Stomach (tissue), 19 donors: ENCODE measurements at places on chromosomes 6 and 20. TPM values are rescaled to one million over a fixed set of nuclear protein-coding genes. Genes with fewer than 3 reads are reported as not detected.

The THBS2 gene
- total RNA-seq, result 23.5 TPM

The MICAL1 gene
- total RNA-seq, result 112 TPM

DNA sequence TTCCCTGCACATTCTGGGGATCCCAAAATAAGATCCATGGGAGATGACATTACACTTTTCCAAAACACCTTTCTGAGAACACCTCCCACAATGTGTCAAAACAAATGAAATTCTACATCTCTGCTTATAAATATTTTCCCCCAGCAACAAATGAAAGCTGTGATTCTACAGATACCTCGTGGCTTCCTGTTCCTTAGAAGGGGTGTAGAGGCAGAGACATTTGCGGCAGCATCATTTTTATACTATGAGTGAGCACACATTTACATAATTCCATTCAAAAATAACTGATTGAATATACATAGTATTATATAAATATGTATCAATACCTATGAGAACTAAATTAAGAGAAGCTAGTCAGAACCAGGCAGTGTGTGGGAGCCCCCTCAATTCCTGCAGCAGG lies 213.9 kb upstream of the JARID2 start:
- no peak for DNase-seq

The CAGE1 gene
- not detected for total RNA-seq

DNA sequence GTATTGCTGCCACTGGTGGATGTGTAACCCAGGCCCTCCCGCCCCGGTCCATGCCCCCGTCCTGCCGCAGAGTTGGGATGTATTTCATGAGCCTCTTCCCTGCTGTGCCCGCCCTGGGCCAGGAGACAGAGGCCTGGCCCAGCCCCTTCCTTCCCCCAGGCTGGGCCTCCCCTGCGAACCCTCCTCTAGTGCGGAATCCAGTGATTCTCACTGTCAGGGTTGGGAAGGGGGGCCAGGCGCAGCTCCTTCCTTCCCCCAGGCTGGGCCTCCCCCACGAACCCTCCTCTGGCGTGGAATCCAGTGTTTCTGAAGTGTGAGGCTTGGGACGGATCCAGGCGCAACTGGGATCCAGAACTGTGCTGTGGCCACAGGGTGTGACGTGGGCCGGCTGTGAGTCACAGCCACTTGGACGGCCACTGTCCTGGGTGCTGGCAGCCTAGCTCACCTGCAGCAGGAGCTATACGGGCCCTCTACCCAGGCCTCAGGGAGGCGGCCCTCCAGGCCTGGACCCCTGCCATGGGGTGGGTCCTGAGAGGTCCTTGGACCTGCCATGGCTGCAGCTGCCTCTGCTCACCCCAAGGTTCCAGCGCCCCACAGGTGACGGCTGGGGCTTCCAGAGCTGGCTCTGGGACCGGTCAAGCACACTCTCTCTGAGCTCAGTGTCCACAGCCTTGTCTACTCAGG lies 28.3 kb downstream of the COL20A1 start:
- DNase-seq, result peak; percentile 77

- no peak for DNase-seq
Measured at GRCh38 chr6:135858931-135859330, 7.4 kb downstream of the PDE7B start.

The GLP1R gene
- total RNA-seq, result 9.0 TPM

DNA sequence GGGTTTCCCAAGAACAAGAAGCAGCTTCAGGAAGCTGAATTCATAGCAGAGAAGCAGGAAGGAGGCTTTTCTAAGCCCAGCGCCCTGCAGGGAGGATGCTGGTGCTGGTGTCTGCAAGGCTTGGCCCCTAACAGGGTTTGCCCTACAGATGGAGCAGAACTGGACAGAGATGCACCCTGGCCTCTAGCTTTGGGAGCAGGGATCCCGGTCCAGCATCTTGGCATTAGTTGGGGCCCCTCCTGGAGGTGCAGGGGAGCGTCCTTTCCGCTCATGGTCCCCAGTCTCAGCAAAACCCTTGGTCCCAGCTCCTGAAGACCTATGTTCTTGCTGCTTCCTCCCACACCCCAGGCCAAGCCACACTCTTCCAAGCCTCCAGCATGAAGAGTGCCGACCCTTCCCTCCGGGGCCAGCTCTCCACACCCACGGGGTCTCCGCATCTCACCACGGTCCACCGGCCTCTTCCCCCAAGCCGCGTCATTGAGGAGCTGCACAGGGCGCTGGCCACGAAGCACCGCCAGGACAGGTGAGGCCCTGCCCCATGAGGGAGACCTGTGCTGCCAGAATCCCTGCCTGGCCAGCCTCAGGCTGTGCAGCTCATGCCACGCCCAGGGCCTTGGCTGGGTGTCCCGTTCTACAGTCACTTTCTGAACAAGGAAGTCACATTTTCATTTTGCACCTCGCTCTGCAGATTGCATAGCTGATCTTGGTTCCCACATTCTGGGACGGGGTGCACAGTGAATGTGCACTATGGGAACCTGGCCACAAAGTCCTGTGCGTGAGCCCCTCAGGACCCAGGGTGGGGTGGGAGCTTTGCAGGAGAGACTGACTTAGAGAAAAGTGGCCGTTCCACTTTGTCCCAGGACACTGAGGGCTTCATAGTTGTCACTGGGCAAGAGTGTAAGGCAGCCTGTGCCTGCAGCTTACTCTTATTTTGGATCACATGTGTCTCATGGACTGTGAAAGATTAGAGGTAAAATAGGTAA lies 160.2 kb downstream of the SYCP2 start:
- DNase-seq, result no peak

The TAF4 gene
- 27.4 TPM for total RNA-seq

- DNase-seq, result no peak
Measured at GRCh38 chr6:169112483-169113320, 140.9 kb downstream of the THBS2 start.

GRCh38 chr6:137927777-137928218 lies 60.7 kb downstream of the TNFAIP3 start:
- peak; percentile 74 for DNase-seq

DNA sequence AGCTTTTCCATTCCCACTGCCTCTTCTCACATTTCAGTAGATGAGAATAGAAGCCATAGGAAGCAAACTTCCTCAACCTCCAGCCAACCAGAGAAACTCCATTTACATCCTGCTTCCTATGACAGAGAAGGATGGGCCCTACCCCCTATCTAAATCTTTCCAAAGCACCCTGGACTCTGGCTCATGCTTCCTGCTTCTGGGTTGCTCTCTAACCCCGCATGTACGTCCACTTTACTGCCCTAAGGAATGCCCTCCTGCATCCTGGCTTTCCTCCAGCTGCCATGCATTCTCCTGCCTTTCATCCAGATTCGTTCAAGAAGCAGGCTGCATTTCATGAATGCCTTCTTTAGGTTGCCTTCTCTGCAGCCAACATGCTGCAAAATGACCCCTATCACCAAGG lies 91.9 kb downstream of the FAM217A start:
- DNase-seq, result no peak

- DNase-seq, result no peak
Measured at GRCh38 chr6:143970456-143971218, 37.4 kb downstream of the PLAGL1 start.

The CCN5 gene
- total RNA-seq, result not detected
